ENCODE measurements at places on chromosomes 5 and 9. TPM values are rescaled to one million over a fixed set of nuclear protein-coding genes. Genes with fewer than 3 reads are reported as not detected.

The PAX5 gene
- total RNA-seq = not detected

The CDX1 gene
- not detected for total RNA-seq

The ANKRD34B gene
- total RNA-seq = not detected

The MEGF10 gene
- total RNA-seq = 0.78 TPM

The PBX3 gene
- 54.1 TPM for total RNA-seq

The IER5L gene
- total RNA-seq = 3.5 TPM

The PPP3R2 gene
- total RNA-seq = not detected

The RNF183 gene
- total RNA-seq = not detected

The GABBR2 gene
- total RNA-seq = 0.30 TPM

The SAXO1 gene
- total RNA-seq = not detected

The COL5A1 gene
- 12.7 TPM for total RNA-seq

The PRUNE2 gene
- total RNA-seq = 1.3 TPM

The TRIM32 gene
- 15.2 TPM for total RNA-seq

The TMEM171 gene
- total RNA-seq = not detected

The GDNF gene
- not detected for total RNA-seq

The FRRS1L gene
- total RNA-seq = 1.2 TPM

The ZNF618 gene
- 2.0 TPM for total RNA-seq

The DCAF12 gene
- 14.8 TPM for total RNA-seq

The KIF27 gene
- total RNA-seq = 3.8 TPM

The PCDHA7 gene
- total RNA-seq = not detected

The IL9 gene
- not detected for total RNA-seq

The PCDHB4 gene
- 1.7 TPM for total RNA-seq

The MARCOL gene
- not detected for total RNA-seq

The CBY3 gene
- not detected for total RNA-seq

The PCDHGC5 gene
- 3.0 TPM for total RNA-seq

The TNFSF15 gene
- not detected for total RNA-seq

The CER1 gene
- total RNA-seq = not detected

The FGD3 gene
- total RNA-seq = 2.7 TPM

The PCDHA1 gene
- not detected for total RNA-seq

The PRRC1 gene
- 17.1 TPM for total RNA-seq

The RNF130 gene
- 49.8 TPM for total RNA-seq

The SOWAHA gene
- 0.13 TPM for total RNA-seq

The PCDHGA3 gene
- 13.0 TPM for total RNA-seq

The PCDHGA9 gene
- 4.3 TPM for total RNA-seq

The CCDC183 gene
- total RNA-seq = 1.5 TPM

The GRXCR2 gene
- total RNA-seq = 9.6 TPM

The NUTM2G gene
- not detected for total RNA-seq

The COL15A1 gene
- 55.9 TPM for total RNA-seq

The ARHGAP26 gene
- 32.5 TPM for total RNA-seq

The SELENOP gene
- 292 TPM for total RNA-seq

The LVRN gene
- total RNA-seq = 0.65 TPM

The PDGFRB gene
- total RNA-seq = 47.0 TPM

The PDZD2 gene
- 81.5 TPM for total RNA-seq

The GOLPH3 gene
- total RNA-seq = 35.9 TPM

The ARSI gene
- total RNA-seq = 0.38 TPM

The SOX30 gene
- 0.13 TPM for total RNA-seq

The SKP2 gene
- total RNA-seq = 4.7 TPM

The OMD gene
- 4.2 TPM for total RNA-seq

The IL33 gene
- total RNA-seq = 19.1 TPM

The MAMDC2 gene
- total RNA-seq = 10.0 TPM

The BHMT gene
- 0.11 TPM for total RNA-seq
